Ureter (tissue), 1 donor: ENCODE measurements at places on chromosomes 13 and 19.
A peak's percentile ranks its signal among the peaks of the same experiment; 100 is the strongest.

- DNase-seq = no peak
These were observed 13.8 kb downstream of the SPINT2 start for GRCh38 chr19:38277969-38278680.

- no peak for DNase-seq
These were observed 63.4 kb downstream of the PEPD start for GRCh38 chr19:33458171-33458633.

DNA sequence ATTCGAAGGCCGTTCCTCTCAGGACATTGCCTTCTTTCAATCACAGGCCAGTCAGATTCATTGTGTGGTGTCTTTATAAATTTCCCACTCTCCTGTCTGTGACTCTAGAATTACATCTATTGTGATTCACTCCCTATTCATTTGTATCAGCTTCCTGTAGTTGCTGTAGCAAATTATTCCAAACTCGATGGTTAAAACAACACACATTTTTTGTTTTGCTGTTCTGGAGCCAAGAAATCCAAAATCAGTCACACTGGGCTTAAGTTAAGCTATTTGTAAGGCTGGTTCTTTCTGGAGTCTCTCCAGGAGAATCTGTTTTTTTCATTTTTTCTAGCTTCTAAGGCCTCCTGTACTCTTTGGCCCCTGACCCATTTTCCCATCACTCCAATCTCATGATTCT is 1487.0 kb upstream of the SLC10A2 start:
- no peak for DNase-seq

GRCh38 chr19:29477831-29478577 is 47.8 kb upstream of the VSTM2B start:
- peak; percentile 23 for DNase-seq

- DNase-seq = no peak
These were observed 2.2 kb downstream of the BST2 start for GRCh38 chr19:17402982-17403855.
